ENCODE measurements at places on chromosomes 3 and 15.
A peak's percentile ranks its signal among the peaks of the same experiment; 100 is the strongest.

GRCh38 chr3:8365541-8365940 is 136.1 kb upstream of the LMCD1 start:
- no peak for DNase-seq

DNA sequence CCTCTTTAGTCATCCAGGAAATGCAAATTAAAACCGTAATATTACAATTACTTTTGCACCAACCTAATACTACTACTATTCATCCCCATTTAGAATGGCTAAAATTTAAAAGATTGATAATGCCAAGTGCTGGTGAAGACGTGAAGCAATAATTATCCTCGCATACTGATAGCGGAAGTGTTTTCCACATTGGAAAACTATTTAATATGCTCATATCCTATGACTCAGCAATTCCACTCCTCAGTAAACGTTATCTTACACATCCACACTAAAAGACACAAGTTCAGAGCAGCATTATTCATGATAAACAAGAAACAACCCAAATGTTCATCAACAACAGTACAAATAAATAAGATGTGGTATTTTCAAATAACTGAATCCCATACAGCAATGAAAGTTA is 70.6 kb downstream of the VPS13C start:
- no peak for DNase-seq

DNA sequence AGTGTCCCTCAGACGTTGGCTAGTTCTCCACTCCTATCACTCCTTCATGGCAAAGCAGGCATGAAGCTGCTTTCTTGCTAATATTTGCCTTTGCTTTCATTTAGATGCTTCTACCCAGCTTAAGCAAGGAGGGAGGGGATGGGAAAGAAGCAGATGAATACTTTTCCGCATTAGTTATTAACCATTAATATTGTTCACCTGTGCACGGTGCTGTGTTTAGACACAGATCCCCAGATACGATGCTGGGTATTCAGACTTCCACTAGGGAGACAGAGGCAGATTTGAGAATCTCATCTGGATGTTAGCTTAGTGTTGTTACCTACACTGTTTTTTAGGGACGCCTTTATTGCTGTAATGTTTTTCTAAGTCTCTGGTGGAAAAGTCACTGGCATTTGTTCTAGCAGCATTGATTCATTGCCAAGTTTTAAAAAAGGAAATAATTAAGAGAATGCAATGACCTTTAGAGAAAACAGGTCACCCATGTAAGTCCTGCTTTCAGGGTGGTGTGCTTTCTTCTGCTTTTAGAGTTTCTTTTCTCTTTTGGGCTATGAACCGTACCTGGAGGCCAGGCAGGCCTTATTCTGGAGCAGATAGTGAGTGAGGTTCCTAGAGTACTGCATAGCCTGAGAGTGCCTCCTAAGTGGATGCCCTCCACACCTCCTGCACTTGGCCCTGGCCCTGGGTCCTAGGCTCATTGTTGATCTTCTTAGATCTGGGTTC is 55.5 kb downstream of the MYZAP start:
- no peak for DNase-seq

DNA sequence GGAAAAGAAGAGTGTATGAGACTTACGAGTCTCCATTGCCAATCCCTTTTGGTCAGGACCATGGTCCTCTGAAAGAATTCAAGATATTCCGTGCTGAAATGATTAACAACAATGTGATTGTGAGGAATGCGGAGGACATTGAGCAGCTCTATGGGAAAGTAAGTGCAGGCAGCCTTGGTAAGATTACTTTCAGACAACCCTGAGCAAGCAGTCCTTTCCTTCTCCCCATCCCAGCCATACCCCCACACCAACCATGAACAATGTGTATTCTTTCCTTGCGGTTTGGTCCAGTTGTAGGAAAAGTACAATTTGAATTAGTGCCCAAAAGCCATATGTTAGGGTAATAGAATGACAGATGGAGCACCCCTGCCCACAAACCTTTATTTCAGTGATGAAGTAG is 5.6 kb downstream of the TSEN2 start:
- DNase-seq: no peak

DNA sequence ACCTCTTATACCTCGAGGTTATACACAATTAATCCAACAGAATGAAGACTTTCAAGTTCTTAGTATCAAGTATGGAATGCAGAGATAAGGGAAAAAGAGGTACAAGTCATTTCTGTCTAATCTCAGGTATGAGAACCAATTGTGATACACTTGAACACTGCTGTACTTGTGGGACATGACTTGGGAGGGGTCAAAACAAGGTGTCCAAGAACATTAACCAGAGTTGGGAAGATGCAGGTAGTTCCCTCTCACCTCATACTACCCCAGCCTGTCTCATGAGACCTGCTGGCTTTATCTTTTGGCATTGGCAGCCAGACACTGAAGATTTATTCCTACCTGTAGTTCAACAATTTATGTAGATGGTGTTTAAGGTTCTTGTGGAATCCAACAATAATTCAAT is 209.7 kb downstream of the NR1D2 start:
- no peak for DNase-seq

DNA sequence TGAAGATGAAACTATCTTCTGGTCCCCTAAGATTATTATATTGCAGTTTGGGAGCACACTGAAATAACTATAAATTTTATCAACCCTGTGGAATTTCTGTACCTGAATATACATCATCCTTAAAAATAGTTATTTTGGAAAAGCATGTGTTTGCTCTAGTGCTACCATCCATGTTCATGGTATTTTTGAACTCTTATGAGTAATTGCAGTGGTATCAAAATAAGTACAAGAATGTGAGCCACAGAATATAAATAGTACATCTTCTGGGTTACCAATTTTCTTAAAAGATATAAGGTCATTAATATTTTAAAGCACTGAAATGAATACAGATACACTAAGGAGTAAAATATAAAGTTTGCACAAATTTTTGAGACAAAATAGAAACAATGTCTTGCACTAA is 206.5 kb downstream of the CBLB start:
- DNase-seq: no peak

DNA sequence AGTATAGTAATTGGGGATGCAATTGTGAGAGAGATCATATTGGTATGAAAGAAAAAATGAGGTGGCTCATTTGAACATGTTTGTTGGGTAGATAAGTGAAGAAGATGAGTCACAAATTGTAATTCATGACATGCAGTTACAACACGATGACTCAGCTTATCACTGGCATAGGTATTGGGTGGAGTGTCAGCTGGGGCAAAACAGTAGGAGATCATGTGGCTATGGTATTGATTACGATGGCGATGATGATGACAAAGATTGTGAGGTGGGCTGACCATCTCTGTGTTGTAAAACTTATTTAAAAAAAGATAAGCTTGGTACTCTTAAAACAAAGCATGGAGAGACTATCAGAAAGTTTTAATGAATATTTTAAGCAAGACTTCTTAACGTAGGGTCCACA is 11.6 kb upstream of the DPH6 start:
- DNase-seq: no peak

DNA sequence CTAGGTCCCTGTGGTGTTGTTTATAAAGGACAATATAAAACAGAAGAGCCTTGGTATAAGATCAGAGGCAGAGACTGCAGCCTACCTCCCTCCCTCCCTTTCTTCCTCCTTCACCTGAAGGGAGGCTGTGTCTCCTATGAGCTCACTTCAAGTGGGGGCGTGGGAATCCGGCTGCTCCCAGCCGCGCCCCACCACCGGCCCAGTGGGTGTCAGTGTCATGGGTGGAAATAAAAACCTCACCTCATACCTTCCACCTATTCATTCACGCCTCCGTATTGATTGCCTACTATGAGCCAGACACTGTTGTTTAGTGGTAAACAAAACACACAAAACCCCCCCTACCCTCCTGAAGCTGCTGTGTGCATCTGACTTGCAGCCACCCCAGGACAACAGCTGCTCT is 181.9 kb downstream of the PDZRN3 start:
- DNase-seq: peak; percentile 12

DNA sequence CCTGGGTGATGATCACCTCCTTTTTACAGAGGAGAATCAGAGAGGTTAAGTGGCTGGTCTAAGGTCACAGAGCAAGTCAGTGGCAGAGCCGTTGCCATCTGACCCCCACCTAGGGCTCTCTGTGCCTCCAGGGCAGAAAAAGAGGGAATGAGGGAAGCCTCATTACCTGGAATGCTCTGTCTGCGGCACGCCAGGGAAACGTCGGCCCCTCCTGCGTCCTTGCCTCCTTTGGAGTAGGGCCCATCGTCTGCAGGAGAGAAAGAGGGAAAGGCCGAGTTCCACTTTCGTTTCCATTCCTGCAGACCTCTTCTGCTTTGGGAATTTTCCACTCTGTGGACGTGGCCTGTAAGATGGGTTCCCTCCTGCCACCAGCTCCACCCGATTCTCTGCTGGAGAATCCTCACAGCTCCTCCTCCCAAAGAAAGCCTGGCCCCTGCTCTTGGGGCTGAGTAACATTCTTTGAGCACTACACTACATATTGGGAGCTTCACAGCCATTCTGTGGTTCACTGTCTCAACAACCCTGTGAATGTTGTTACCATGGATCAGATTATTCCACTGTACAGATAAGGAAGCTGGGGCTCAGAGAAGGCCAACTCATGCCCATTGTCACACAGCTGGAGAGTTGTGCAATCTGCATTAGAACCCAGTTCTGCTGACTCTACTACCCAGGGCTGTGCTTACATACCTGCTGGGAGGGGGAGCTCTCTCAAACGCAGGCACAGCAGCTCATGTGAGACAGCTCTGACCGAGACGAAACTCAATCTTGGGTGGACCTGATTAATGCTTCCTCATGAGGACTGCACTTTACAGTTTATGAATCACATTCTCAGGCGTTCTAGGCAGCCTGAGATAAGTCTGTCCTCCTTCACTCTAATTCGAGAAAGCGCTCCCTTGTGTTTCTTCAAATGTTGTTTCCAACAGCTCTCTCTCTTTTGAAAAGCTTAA is 14.2 kb downstream of the GRIP2 start:
- peak; percentile 62 for DNase-seq

- DNase-seq: no peak
Measured at GRCh38 chr15:93980261-93980911, 251.0 kb upstream of the MCTP2 start.
